Breast epithelium (tissue), 4 donors: ENCODE measurements at places on chromosomes 13 and 19. TPM values are rescaled to one million over a fixed set of nuclear protein-coding genes. Genes with fewer than 3 reads are reported as not detected.

- H3K4me3 ChIP-seq: peak overlapping the region; percentile 28
- no peak for DNase-seq
- H3K36me3 ChIP-seq: peaks cover 7% of the 10 kb centered on the region
- no peaks in the 10 kb centered on the region for H3K4me1 ChIP-seq
Measured at GRCh38 chr19:40740747-40741146, 9.5 kb downstream of the ACTMAP start.

DNA sequence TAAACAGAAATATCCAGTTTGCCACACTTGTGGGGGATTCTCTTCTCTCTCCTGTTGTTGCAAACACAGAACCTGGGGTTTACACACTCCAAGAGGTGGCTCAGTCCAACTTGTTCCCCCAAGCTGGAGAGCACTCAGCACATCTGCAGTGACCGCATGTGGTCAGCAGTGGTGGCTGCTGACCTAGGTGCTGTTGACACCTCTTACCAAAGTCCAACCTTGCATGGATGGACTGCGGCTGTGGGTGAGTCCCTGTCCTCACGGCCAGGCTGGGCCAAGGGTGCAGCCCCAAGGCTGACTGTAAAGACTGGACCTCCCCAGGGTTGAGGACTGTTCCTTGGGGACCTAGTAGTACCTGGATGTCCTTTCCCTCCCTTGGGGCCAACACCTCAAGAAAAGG is 6.1 kb downstream of the LRFN3 start:
- DNase-seq: no peak
- no peaks in the 10 kb centered on the region for H3K27me3 ChIP-seq
- H3K4me1 ChIP-seq: peaks cover 3% of the 10 kb centered on the region
- H3K27ac ChIP-seq: no peak overlapping the region

DPF1 gene
- total RNA-seq: not detected

DNA sequence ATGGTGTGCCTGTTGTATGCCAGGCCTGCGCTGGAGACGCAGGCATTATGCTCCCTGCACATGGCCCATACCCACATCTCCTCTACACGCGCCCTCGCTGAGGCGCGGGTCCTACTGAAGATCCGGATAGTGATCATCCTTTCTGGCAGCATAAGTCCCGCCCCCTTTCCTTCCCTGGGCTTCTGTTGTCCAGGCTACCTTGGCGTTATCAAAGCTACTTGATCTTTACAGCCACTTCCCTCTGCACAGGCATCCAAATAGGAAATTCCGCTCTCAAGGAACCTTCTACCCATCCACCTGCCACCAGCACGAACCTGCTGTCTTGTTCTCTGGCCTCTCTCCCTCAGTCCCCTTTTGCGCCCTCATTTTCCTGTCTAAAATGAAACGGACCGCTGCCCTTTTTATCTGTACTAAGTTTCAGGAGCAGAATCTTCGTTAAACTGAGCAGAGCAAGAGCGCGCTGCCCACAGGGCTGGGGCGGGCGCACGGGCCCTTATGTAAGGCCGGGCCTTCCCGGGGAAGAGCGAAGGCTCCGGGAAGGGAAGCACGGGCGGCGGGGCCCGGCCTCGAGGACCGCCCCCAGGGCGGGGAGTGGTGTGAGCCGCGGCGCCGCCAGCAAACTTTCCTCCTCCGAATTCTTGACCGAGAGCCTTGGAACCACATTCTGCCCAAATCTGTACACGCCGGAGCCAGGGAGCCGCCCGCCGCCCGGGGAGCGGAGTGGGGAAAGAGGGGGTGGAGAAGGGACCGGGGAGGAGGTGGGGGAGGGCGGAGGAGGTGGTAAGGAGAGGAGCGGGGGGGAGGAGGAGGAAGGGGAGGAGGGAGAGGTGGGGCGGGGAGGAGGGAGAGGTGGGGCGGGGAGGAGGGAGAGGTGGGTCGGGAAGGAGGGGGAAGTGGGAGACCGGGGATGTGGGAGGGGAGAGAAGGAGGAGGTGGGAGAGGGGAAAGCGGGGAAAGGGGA is 920 bp upstream of the UBE2L5 start:
- H3K27me3 ChIP-seq: no peaks in the 10 kb centered on the region
- H3K36me3 ChIP-seq: no peaks in the 10 kb centered on the region
- H3K4me3 ChIP-seq: peak overlapping the region; percentile 75
- no peaks in the 10 kb centered on the region for H3K4me1 ChIP-seq

DCLK1 gene
- 158 TPM for total RNA-seq

DNA sequence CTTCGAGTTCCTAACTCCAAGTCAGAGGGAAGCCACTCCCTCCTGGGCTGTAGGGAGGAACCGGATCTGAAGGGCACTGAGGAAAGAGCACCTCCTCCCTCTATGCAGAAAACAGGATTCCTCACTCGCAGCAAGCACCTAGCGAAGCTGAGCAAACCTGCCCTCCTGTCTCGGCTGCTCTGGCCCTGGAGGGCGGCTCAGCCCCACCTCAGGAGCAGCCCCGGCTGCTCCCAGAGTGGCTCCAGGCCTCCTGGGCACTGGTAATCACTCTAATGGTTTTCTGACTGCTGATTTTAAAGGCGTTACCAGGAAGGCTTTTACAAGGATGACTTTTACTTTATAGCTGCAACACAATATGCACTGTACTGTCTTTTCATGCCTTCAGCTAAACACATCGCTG is 312.5 kb downstream of the TEX29 start:
- no peaks in the 10 kb centered on the region for H3K36me3 ChIP-seq
- no peaks in the 10 kb centered on the region for H3K27me3 ChIP-seq
- no peak for DNase-seq
- H3K27ac ChIP-seq: no peak overlapping the region

DNA sequence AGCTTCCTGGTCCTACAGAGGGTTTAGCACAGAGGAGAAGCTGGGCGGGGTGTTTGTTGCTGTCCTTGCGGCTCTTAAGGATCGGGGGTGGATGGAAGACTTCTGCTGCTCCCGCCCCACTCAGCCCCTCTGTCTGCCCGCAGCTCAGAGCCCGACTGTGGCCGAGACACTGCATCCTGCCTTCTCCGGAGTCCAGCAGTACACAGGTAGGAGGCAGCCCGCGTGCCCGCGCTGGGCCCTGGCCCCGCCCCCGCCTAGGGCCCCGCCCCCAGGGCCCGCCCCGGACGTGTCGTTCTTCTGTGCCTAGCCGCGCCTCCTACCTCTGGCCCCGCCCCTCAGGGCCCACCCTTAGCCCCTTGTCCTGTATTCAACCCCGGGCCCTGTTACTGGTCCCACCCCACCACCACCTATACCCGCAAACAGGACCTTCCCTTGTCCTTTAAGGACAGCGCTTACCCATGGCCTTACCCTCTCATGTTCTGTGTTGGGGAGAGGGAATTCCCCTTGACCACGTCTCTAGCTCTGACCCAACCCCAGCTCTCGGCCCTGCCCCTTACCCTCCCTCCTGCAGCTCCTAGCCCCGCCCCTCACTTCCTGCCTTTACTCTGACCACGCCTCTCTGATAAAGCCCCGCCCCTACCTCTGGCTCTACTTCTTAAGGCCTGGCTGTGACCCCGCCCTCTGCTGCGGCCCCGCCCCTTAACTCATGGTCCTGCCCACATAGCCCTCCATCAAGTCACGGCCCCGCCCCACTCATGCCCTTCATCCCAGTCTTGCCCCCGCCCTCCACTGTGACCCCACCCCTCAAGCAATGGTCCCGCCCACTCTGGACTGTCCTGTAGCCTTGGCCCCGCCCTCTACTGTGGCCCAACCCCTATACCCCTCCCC is 60.5 kb downstream of the CELF5 start:
- no peaks in the 10 kb centered on the region for H3K4me1 ChIP-seq
- H3K36me3 ChIP-seq: no peaks in the 10 kb centered on the region
- peaks cover 7% of the 10 kb centered on the region for H3K27me3 ChIP-seq

- peaks cover 11% of the 10 kb centered on the region for H3K4me1 ChIP-seq
- no peaks in the 10 kb centered on the region for H3K36me3 ChIP-seq
- DNase-seq: no peak
- H3K27me3 ChIP-seq: no peaks in the 10 kb centered on the region
- no peak overlapping the region for H3K27ac ChIP-seq
Measured at GRCh38 chr13:39035204-39035603, 2.7 kb downstream of the PROSER1 start.

GRCh38 chr13:34201050-34201913 is 383.3 kb downstream of the RFC3 start:
- H3K36me3 ChIP-seq: no peaks in the 10 kb centered on the region
- no peaks in the 10 kb centered on the region for H3K4me1 ChIP-seq
- no peaks in the 10 kb centered on the region for H3K27me3 ChIP-seq
- H3K4me3 ChIP-seq: no peak overlapping the region

DNA sequence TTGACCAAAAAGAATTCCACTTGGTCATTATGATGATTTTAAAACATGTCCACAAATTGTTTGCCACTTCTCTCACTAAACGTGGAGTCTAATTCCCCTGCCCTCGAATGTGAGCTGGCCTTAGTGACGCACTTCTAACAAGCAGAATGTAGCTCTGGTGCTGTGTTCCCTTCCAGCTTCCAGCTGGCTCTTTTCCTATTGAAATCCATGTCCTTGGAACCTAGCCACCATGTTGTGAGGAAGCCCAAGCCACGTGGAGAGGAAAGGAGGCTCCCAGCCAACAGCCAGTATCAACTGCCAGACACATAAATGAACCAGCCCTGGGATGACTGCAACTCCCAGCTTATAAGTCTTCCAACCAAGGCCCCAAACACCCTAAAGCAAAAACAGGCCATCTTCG is 23.6 kb upstream of the CEBPA start:
- no peak for DNase-seq
- H3K4me1 ChIP-seq: no peaks in the 10 kb centered on the region
- no peaks in the 10 kb centered on the region for H3K27me3 ChIP-seq
- no peaks in the 10 kb centered on the region for H3K36me3 ChIP-seq

DNA sequence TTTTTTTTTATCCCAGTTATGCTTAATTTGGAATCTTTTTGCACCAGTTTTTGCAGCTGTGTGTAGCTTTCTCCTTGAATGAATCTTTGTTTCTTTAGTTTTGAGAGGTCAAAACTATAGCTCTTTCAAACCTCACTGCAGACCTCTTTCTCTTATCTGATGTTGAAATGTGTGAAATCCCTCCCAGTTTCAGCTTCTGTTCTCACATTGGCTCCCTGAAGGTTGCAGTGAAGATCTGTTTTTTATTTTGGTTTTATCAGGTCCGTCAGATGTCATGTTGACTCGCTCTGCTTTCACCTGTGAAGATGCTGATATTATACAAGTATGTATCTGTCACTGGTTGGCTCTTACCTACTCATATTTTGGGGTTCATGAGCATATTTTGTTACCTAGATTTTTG is 372.0 kb downstream of the RFC3 start:
- H3K4me3 ChIP-seq: no peak overlapping the region
- no peak overlapping the region for H3K27ac ChIP-seq
- H3K27me3 ChIP-seq: no peaks in the 10 kb centered on the region

DNA sequence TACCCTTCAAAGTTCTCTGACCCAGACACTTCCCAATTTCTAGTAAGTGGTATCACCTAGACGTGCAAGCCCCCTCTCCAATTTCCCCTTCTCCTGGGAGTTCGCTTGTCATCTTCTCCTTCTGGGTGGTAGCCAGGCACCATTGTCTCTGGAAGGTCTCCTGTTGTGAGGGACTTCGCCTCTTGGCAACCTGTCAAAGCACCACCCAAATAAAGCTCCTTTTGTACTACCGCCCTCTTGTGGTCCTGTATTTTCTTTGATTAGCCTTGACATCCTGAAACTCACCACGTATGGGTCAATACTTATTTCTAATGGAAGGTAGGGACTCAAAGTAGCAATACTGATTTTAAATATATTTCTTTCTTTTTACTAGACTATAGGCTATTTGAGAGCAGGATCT is 8.2 kb downstream of the GPC5 start:
- no peak for DNase-seq
- no peak overlapping the region for H3K4me3 ChIP-seq

TJP3 gene
- total RNA-seq: 36.6 TPM

DNA sequence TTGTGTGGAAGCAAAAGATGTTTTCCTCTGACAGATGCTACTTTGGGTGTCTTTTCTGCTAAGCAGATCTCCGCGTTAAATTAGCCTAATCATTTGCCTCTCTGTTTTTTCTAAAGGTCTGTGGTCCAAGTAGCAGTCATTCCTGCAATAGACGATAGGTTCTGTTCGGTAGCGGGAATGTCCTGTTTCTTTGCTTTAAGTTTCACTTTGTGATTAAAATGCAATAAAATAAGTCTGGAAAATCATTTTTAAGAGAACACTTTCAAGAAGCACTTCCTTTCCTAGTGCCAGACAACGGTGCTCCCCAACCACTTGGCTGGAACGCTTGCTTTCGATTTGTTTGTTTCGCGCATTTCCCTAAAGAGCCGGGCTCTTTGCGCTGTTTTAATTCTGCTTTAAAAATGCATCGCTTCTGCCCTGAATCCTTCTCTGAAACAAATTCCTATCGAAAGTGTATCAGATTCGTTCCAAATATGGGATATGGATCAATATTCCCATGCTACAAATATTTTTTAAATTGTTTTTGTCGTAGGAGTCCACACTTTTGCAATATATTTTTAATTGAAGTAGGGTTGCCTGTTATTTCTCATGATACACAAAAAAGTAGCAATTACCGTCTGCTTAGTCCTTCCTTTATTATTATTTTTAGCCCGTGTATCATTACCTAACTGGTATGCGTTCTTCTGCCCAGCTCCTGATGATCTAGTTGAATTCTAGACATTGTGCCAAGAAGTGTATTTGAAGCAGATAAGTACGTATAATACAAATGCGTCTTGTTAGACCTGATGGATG is 14.2 kb downstream of the ZIC2 start:
- no peak overlapping the region for H3K4me3 ChIP-seq
- H3K36me3 ChIP-seq: no peaks in the 10 kb centered on the region
- H3K4me1 ChIP-seq: no peaks in the 10 kb centered on the region
- H3K27ac ChIP-seq: no peak overlapping the region

DNA sequence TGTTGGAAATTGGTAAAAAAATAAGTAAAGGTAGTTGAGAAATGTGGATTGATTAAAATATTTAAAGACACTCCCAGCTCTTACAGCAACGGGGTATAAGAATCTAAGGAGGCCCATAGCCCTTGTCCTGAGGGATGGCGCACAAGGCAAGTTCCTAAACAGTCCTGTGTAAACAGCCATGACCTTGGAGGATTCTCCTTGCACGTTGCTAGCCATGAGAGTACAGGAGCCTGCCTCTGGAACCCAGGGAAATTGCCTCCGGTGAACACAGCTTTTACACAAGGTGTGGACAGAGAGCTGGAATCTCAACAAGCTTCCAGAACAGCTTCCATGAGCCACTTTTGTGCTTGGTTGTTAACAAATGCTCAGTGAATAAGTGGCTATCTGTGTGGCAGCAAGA is 378.2 kb downstream of the FOXO1 start:
- no peaks in the 10 kb centered on the region for H3K27me3 ChIP-seq
- H3K36me3 ChIP-seq: no peaks in the 10 kb centered on the region
- no peak overlapping the region for H3K4me3 ChIP-seq
- DNase-seq: no peak
- H3K4me1 ChIP-seq: no peaks in the 10 kb centered on the region
- no peak overlapping the region for H3K27ac ChIP-seq

GRCh38 chr19:46772170-46773017 is 16.0 kb downstream of the SLC1A5 start:
- H3K27ac ChIP-seq: no peak overlapping the region
- H3K36me3 ChIP-seq: peaks cover 12% of the 10 kb centered on the region
- H3K4me1 ChIP-seq: no peaks in the 10 kb centered on the region
- DNase-seq: no peak

GRCh38 chr19:1606138-1606651 is 933 bp upstream of the UQCR11 start:
- H3K36me3 ChIP-seq: no peaks in the 10 kb centered on the region
- H3K4me3 ChIP-seq: peak overlapping the region; percentile 96
- H3K27ac ChIP-seq: peak overlapping the region; percentile 91
- H3K27me3 ChIP-seq: no peaks in the 10 kb centered on the region

ZNF486 gene
- 4.0 TPM for total RNA-seq

- H3K27me3 ChIP-seq: no peaks in the 10 kb centered on the region
- no peaks in the 10 kb centered on the region for H3K4me1 ChIP-seq
- no peak for DNase-seq
- no peak overlapping the region for H3K4me3 ChIP-seq
- H3K27ac ChIP-seq: no peak overlapping the region
Measured at GRCh38 chr19:37975596-37976515, 68.8 kb downstream of the SIPA1L3 start.

GRCh38 chr13:85419611-85420010 is 379.6 kb downstream of the SLITRK6 start:
- no peaks in the 10 kb centered on the region for H3K27me3 ChIP-seq
- no peaks in the 10 kb centered on the region for H3K36me3 ChIP-seq
- H3K27ac ChIP-seq: no peak overlapping the region
- no peak for DNase-seq
